HCT116 (cell line): ENCODE measurements at places on chromosomes 5 and 9.

DNA sequence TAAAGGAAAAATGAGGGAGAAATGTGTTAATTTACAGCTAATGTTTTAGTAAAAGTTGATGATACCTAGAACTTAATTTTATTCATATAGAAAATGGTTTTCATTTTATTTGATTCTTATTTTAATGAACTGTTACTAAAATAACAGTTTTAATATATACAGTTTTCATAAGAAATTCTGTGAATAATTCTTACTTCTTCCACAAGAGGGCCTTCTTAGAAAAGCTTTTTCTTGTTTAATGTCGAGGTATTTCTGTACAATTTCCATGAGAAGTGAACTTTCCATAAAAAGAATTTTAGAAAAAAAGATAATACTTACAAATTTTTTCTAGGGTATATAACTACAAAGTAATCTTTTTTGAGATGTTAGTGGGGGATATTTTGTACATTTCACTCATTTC lies 73.9 kb downstream of the KLF9 start:
- DNase-seq: no peak

- DNase-seq: no peak
Measured at GRCh38 chr5:30802961-30803705, 390.4 kb upstream of the CDH6 start.

- no peak for DNase-seq
Measured at GRCh38 chr5:44900273-44900954, 91.7 kb downstream of the MRPS30 start.

GRCh38 chr5:98917433-98917832 lies 11.4 kb downstream of the CHD1 start:
- no peak for DNase-seq

GRCh38 chr9:32737378-32737777 lies 46.0 kb upstream of the TMEM215 start:
- no peak for DNase-seq

- no peak for DNase-seq
Measured at GRCh38 chr9:75880618-75881017, 9.9 kb upstream of the PCSK5 start.

- DNase-seq: no peak
Measured at GRCh38 chr9:91424403-91425176, 958 bp upstream of the NFIL3 start.

DNA sequence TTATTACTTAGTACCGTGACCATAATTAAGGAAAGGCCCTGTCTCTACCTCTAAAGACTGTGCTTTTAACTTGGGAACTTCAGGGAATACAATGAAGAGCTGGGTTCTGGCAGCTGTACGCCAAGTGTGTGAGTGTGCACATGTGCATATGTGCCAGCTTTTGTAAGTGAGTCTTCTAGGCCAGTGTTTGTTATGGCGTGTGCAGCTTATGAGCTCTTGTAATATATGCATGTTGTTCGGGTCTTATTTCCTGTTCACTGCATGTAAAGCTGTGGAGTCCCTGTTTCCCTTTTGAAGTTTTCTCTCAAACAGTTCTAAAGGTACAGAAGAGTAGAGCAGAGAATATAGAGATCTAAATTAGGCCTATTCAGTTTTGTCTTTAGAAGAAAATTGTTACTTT lies 30.5 kb downstream of the TGFBR1 start:
- DNase-seq: no peak

GRCh38 chr5:140113180-140113698 lies 670 bp upstream of the PURA start:
- no peak for DNase-seq

DNA sequence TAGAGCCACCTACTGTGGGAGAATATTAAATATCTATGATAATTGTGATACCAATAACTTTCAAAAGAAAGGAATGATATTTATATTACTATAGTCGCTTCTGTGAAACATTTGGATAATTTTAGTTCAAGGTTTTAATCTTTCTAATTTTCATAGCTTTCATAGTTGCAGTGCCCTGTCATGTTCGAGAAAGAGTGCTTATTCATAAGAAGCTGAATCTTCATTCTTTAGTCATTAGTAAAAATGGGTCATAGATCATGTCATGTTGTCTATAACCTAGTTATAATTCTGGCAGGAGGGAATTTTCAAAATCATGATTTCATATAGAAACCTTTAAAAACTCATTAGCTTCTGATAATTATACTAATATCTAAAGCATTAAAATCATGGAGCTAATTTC lies 685.6 kb downstream of the CETN3 start:
- no peak for DNase-seq

- DNase-seq: no peak
Measured at GRCh38 chr5:79471556-79471955, 42.4 kb downstream of the HOMER1 start.

DNA sequence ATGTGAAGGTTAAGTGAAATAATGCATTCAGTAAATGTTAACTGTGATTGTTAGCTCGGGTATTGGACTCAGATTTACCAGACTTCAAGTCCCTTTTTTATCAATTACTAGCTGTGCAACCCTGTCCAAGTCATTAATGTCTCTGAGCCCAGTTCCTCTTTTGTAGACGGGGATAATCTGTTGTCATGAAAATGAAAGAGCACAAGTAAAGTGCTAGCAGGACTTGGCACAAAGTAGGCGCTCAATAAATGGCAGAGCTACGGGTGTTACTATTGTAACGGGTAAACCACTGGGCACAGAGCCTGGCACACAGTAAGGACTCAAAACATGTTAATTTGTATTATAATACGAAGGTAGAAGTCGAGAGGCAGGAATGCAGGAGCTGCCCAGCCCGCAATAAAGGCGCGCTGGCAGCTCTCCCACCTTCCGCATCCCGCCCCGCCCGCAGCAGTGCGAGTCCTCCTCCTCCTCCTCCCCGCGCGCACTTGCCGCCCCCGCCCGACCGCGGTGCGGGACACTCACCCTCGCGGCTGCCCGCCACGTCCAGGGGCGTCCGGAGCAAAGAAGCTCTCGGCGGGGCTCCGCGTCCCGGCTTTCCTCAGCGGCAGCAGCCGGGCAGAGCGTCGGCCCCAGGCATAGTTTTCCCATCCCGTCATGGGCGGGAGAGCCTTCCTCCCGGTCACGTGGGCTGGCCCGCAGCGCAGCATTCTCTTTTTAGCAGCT lies at the start of gene C1QTNF2:
TSS of gene C1QTNF2 (minus strand) at position 637 of the 723 bp plus-strand sequence. CDS start 15,615 bp downstream, outside the sequence.
- DNase-seq: no peak

DNA sequence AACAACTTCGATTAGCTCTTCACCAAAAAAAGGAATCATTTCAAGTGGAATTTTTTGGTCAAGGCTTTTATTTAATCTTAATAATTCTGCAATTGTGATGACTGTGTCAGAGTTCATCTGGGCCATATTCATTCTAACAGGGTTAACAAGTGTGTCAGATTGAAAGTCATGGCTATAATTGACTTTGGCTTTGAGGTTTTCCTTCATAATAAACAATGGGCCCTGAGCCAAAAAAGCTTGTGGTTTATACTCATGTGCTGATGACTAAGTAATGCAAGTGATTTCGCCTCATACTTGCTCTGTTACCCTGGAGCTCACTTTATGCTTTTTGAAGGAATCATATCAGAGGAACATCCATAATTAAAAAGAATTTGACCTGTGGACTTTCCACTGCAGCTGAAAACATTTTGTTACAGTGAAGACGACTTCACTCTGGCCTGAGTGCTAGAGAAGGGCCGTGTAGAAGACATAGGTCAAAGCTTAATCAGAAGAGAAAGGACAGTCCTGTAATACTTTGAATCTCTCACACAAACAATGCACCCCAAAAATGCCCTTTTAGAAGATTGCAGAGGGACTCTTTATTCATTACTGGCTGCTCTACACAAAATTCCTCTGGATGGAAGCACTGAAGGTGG lies 101.7 kb downstream of the GDNF start:
- DNase-seq: peak; percentile 59

GRCh38 chr9:131728961-131729360 lies 10.9 kb downstream of the RAPGEF1 start:
- no peak for DNase-seq

- no peak for DNase-seq
Measured at GRCh38 chr5:146910239-146910638, 31.7 kb upstream of the PPP2R2B start.

DNA sequence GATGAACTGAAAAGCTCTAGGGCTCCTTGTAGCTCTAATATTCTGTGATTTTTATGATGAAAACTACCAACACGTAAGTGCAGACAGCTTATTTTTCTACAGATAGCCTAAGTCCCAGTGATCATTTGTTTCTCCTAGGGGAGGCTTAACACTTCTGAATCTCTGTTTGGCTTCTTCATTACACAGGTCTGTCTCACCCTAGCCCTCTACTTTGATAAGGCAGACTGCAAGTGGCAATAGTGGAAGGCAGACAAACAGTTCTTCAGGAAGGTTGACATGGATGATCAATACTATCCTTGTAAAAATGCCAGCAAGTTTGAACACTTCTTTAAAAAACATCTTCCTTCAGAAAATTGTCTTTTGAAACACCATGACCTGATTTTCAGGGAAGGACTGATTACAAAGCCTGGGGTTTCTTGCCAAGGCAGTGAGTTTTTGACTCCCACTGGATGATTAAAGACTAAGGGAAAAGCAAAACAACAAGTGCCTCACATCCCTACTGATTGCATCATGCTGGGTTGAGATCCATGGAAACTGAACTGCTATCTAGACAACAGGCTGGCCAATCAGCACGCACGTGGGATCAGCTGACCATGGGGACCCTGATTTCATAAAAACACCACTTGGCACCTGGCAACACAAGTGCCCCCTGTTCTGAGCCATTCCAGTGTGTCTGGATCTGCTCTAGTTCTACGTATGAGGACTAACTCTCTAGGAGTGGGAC lies 212.2 kb downstream of the SMARCA2 start:
- DNase-seq: no peak

DNA sequence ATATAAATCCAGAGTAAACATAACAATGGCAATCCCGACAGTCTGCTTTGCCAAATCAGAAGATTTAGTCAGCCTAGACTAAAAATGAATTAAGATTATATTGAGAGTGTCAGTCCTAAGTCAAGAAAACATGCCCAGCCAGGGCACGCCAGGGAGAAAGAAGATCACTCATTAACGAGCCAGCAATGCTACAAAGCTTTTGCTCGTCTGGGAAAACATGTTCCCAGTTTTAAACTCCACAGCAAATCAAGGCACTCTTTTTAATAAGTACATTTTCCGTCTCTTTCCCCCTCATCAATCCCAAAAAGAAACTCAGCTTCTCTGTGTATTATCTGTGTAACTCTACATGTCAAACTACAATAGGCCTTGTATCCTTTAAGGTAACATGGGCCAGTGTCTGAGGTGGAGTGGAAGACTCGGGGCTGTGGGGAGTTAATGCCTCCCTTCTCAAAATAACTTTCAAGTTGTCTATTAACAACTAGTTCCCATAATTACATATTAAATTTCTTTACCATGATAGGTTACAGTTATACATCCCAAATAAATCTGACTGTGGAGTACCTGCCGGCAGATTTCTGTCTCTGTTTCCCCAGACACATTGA lies 40.9 kb downstream of the NFIB start:
- no peak for DNase-seq

DNA sequence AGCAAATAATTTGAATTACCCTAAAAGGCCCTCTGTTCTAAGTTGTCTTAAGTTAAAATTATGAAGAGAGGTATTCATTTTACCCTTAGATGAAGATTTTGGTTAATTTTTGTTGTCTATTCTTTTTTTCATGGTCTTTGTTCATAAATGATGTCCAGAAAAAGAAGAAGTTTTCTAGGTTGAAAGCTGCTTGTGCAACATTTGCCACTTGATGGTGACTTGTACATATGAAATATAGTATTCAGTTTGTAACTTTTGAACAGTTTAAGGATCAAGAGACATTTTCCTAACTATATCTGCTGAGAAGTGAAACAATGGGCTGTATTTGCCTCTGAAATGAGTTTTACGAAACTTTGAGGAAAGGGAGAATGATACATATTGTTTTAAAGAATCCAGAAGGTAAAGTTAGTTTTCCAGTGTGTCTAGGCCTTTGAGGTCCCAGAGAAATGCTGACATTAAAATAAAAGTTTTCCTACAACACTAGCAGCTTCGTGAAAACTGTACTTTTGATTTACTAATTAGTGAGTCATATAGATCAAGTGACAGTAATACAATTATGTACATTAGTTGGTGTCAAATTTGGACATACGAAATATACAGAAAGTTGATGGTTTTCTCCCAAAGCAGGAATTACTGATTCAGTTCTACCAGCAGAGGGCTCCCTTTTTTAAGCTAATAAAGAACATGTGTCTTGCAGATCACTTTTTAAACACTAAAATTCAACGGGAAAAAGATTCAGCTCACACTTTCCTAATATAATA lies 70.5 kb downstream of the PIK3R1 start:
- peak; percentile 44 for DNase-seq

DNA sequence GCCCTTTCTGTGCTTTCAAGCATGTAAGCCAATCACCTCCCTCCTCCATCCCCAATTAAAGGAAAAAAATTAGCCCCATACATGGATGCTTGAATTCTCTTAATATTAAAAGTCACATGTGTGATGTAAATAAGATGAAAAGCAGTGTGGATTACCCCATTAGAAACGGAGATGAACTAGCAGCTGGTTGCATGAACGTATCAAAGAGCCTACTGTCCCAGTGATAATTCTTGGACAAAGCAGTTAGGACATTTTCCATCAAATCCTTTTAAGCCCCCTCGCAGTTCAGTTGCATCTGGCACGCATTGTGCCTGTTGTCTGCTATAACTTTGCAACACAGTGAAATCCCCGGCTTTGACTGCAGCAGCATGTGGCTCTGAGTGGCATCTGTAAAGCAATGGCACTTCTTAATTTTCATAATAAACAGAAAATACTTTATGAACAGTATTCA lies 285.6 kb downstream of the FBXL7 start:
- no peak for DNase-seq

- DNase-seq: no peak
Measured at GRCh38 chr5:54360089-54360488, 49.7 kb upstream of the ARL15 start.

DNA sequence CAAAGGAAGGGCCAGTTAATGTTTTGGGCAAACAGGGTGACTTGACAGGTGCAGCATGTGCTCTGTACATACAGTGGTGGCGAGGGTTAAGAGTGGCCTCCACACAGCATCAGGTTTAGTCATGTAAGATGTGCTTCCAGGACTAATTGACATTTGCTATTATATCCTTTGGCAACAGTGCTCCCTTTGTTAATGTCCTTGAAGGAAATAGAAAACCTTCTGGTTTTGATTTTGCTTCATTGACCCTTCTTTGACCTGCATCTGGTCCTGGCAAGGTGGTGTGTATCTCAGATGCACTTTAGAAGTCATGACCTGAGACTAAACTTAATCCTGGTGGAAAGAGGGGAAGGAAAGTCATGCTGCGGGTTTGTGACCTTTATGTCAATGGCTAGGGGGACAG lies 440.0 kb downstream of the ENC1 start:
- DNase-seq: no peak

GRCh38 chr9:71765693-71766092 lies 2.6 kb downstream of the CEMIP2 start:
- DNase-seq: no peak

DNA sequence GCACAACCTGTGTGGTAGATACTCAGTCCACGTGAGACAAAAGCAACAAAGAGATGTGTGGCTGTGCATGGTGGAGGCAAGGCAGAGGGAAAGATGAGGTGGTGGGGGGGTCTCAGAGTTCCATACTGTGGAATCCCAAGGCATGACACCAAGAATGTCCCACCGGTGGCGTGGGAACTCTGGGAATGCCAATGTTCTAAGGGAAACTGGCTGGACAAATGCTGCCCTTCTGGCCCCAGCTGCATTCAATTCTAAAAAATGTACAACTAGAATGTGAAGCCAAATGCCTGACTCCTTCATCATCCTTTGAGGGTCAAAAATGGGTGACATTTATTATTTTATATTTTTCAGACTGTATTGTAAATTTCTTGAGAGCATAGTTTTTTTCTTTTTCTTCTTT lies 58.2 kb upstream of the EQTN start:
- DNase-seq: no peak
